Calu3 (cell line): ENCODE measurements at places on chromosomes 12 and 14. TPM values are rescaled to one million over a fixed set of nuclear protein-coding genes. Genes with fewer than 3 reads are reported as not detected.

The KRT82 gene
- total RNA-seq: not detected in 2 replicates

The PLEKHG7 gene
- total RNA-seq: 1.3 and 2.5 TPM in 2 replicates

The RPGRIP1 gene
- total RNA-seq: not detected in 2 replicates

The OR6S1 gene
- not detected in 2 replicates for total RNA-seq

The CISTR gene
- total RNA-seq: not detected in 2 replicates

The MAPK1IP1L gene
- 104 and 108 TPM in 2 replicates for total RNA-seq

The SUSD6 gene
- 44.7 and 45.5 TPM in 2 replicates for total RNA-seq

The IGFBP6 gene
- 25.4 and 67.0 TPM in 2 replicates for total RNA-seq

The OASL gene
- total RNA-seq: 73.7 and 231 TPM in 2 replicates
